AG20443 (cell line): ENCODE measurements at places on chromosomes 5 and 9.

DNA sequence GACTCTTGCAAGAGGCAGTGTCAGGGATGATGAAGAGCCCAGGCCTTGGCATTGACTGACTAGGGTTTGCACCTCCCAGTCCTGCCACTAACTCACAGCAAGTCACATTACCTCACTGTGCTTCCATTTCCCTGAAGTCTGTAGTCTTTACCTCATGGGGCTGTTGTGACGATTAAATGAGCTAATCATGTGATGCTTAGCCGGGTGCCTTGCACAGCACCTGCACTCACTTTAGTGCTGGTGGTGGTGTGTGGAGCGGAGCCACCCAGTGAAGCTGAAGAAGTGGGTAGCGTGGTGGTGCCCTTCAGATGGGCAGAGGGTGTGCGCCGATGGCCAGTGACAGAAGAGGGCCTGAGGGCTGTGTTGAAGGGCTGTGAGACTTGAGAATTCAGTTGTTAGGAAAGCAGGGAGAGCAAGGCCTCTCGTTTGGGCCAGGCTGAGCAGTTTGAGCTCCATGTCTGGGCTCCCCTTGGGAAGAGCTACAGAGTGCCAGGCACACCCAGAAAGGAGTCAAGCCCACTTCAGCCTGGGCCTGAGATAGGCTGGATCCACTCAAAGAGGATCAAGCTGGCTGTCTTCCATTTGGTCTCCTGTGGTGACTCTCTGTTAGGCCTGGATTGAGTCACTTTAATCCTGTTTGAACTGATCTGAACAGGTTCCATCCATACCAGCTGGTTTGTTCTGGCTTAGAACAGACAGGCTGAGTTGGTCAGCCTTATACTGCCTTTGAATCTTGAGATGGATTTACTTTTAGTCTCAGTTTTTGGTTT, 42.5 kb downstream of the RALGPS1 start:
- peak; percentile 58 for DNase-seq

DNA sequence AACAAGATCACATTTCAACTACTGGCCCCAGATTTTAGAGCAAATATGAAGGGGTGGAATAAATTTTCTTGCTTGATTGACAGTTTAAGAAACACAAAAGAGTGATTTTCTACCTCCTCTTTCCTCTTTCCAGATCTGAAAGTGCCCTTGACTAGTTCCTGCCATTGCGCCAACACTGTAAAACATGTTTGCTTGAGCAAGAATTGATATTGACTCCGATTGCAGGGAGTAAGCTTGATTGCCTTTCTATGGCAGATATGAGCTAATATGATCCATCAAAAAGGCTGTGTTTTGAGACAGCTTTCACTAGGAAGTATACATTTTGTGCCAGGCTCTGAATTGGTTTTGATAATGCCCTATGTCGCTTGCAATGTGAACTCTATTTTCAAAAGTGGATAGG, 508.8 kb downstream of the SEMA5A start:
- DNase-seq, result no peak

DNA sequence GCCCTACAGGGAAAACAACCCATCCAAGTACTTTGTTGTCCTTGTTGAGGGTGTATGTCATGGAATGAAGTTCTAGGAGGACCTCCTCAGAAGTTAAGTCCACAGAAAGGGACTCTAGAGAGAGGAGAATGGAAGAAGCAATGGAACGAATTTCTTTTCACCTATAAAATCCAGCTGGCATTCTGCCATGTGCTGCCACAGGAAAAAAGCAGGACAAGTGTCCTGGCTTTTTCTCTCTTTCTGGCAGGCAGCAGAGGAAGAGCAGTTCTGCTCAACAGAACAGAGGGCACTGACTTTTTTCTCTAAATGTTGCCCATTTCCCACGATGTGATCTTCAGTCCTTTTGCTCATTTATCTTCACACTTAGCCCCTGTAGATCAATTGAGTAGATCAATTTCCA, 240.8 kb downstream of the MCTP1 start:
- no peak for DNase-seq

- DNase-seq, result no peak
Observed at GRCh38 chr9:211557-211956, 3.1 kb upstream of the DOCK8 start.

DNA sequence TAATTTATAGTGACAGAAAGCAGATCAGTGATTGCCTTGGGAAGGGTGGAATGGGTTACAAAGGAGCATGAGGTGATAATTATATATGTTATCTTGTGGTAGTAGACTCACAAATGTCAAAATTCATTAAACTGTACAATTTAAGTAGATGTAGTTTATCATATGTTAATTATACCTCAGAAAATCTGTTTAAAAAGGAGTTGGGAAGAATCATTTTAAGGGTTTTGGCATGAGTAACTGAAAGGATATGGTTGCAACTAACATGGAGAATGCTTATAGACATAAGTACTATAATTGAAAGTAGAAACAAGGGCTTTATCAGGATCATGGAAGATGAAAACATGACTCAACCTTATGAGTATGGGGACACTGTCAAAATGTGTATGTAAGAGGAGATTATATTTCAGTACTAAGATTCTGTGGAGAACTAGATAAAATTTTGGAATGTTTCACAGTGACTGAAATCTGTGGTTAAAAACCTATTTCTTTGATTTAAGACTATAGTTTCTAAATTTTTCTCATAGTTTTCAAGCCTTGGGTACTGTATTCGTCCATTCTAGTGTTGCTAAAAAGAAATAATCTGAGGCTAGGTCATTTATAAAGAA, 73.3 kb downstream of the FCHO2 start:
- no peak for DNase-seq

- peak; percentile 31 for DNase-seq
Observed at GRCh38 chr5:143262393-143263174, 140.9 kb downstream of the NR3C1 start.

GRCh38 chr5:61130289-61130688, 32.0 kb downstream of the SMIM15 start:
- DNase-seq, result no peak

GRCh38 chr5:9284781-9285307, 261.0 kb downstream of the SEMA5A start:
- DNase-seq, result peak; percentile 76

DNA sequence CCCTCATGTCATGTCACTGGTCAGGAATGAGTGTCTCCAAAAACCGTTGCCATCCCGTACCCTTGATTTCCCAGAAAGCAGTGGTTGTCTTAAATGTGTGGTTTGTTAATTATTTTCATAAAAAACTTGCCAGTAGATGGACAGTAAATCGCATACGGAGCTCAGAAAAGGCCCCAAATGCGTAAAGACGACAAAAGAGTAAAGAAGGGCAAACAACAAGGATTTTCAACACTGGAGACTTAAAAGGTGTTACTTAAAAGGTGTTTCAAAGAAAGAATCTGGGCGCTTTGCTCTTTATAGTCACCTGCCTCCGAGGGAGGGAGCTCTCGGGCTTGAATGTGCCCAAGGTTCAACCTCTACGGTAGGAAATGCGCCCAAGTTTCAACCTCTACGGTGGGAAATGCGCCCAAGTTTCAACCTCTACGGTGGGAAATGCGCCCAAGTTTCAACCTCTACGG, 734 bp downstream of the KIF27 start:
- DNase-seq, result peak; percentile 29

DNA sequence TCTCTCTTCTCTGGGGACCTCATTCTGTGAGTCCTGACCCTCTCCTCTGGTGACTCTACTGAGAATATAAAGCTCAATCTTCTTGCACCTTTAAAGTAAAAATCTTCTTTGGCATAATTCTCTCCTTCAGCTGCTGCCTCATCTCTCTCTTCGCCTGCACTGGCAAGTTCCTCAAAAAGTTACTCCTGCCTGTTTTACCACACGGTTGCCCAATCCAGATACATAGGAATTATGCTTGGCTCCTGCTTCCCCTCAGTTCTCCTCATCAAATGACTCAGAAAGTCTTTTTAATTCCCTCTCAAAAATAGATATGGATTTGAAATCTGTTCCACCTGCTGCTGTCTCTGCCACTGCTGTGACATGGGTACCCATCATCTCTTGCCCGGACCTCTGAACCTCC, 14.4 kb upstream of the HRCT1 start:
- peak; percentile 48 for DNase-seq

DNA sequence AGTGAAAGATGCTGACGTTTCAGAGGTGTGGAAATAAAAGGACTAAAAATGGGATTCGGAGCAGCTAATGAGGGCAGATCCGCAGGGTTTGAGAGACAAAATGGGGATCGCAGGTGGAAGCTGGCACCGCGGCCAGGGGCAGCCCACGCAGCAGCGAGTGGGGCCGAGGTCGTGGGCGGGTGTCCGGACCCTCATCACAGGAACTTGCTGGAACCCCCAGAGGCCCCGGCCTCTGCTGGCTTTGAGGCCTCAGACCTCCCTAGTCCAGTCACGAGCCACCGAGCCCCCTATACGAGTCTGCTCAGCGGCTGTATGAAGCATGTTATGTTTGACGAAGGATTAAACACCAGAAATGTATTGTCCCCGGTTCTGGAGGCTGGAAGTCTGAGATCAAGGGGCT, 45.8 kb upstream of the FCN1 start:
- no peak for DNase-seq

DNA sequence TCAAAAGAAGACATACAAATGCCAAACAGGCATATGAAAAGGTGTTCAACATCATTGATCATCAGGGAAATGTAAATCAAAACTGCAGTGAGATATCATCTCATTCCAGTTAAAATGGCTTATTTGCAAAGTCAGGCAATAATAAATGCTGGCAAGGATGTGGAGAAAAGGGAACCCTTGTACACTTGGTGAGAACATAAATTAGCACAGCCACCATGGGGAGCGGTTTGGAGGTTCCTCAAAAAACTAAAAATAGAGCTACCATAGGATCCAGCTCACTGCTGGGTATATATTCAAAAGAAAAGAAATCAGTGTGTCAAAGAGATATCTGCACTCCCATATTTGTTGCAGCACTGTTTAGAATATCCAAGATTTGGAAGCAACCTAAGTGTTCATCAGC, 50.3 kb downstream of the AP3S1 start:
- no peak for DNase-seq

GRCh38 chr5:149959406-149960236, 937 bp upstream of the SLC26A2 start:
- peak; percentile 57 for DNase-seq

- peak; percentile 69 for DNase-seq
Observed at GRCh38 chr9:116075191-116075590, 78.4 kb upstream of the PAPPA start.

DNA sequence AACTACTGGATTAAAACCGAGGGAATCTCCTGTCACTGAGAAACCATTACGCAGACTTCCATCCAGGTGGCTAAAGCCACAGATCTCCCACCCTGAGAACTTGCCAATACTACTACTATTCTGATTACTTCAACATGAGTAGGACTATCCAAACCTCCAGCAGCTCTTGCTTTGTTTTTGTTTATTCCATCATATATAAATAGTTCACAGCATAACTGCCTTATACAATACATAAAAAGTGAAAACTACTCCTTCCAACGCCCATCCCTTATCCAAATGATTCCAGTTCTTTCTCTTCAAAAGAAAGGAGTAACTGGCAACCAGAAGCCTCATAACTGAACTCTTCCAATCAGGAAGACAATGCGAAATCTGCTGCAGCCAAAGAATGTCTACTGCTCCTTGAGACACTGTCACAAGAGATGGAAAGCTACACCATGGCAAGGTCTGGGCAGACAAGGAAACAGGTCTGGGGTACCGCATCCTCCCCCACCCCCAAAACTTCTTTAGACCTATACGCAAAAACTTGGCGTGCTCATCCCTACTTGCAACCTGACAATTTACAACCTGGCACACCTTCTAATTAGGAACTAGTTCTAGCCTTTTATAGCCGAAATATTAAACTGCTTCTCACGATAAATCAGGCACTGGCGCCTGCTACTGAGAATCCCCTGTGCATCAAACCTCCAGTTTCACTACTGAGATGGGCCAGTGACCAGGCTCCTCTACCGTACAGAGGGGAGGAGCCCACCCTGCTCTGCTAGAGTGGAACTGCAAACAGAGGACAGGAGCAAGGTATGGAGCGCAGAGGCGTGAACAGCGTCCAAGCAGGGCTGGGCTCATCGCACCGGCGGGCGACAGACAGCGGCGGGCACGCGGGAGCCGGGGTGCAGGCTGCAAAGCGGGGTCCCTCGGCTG, 986 bp downstream of the PLPP1 start:
- DNase-seq, result peak; percentile 12

DNA sequence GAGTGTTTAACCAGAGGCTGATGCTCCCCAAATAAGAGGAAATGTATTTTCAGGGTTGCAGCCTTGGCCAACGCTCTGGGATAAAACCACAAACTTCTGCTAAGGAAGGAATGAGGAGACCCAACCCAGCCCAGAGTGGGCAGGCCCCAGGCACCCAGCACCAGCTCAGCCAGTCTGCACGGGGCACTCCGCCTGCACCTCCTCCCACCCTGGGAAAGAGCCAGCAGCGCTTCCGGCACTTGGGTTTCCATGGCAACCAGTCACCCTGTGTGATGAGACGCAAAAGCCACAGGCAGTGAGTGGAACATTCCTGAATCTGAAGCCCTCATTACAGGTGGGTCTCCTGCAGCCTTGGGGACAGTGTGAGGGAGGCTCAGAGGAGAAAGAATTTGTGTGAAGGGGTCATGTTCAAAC, 85.2 kb upstream of the ZBTB43 start:
- peak; percentile 21 for DNase-seq

DNA sequence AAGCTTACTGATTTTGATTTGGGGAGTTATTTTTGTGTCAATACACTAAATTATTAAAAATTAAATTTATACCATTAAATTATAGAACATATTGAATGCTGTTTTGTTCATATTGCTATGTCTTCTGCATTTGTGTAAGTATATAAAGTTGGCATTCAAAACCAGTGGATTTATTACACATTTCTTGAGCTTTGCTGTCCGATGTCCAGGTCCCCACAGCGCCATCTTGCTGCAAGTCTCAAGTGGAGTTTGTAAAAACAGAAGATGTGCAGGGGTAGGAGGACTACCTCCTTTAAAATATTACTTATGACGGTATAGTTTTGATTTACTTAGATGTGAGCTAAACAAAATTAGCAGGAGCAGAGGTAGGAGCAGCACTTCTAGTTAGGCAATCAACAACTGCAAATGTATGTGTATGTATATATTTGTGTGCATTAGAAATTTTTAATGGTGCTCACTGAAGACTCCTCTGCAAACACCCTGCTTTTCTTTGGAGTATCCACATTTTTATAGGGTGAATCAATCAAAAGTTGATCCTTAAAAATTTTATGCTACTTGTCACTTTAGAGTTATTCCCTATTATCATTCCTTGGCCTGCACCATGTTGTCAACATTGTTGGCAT, 37.4 kb downstream of the CPEB4 start:
- peak; percentile 34 for DNase-seq

- no peak for DNase-seq
Observed at GRCh38 chr9:20353524-20353923, 268.8 kb downstream of the MLLT3 start.

- DNase-seq, result no peak
Observed at GRCh38 chr5:175253597-175253996, 190.4 kb downstream of the DRD1 start.

DNA sequence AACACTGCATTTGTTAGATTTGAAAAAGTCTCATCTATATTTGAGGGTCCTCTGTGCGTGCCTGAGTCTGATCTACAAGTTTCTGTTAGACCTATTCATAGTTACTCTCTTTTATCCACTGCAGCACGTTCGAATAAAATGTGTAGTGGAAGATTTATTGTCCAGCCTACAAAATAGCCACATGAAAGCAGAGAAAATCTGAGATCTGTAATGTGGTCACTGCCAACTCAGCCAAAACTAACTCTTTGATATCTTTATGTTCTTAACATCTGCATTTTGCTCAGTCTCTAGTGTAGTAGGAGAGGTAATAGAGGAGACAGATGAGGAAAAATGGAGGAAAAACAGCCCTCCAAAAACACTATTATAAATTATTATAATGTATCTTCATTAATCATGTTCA, 354.0 kb downstream of the NPR3 start:
- no peak for DNase-seq

- peak; percentile 46 for DNase-seq
Observed at GRCh38 chr5:147407094-147407681, 102.7 kb downstream of the DPYSL3 start.
